ENCODE measurements at places on chromosomes 6 and 20.

DNA sequence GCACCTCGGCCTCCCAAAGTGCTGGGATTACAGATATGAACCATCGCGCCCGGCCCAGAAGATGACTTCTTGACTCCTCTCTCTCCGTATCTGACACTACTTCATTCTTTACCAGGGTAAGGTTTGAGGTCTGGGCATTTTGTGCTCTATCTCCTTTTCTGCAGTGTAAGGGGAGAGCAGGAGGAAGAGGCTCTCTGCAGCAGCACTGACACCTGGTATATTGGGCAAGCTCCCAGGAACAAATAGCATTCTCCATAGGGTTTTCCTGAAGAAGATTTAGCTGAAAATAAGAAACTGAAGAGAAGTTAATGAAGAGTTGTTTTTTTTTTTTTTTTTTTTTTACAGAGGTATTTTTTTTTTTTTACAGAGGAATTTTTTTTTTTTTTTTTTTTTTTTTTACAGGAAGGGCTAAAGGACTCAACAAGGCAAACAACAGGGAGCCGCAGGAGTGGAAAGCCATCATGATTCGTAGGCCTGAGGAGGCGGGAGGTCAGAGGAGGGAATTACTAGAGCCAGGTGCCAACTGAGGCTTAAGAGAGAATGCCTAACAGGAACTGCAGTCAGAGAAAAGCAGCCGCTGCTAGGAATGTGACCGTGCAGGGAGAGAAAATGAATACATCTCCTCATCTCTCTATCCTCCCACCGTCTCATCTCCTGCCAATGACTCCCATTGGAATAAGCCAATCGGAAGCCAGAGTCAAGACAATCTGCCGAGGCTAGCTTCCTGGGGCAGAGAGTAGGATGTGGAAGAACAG lies 34.7 kb upstream of the ADGRF4 start:
- no peak for DNase-seq

DNA sequence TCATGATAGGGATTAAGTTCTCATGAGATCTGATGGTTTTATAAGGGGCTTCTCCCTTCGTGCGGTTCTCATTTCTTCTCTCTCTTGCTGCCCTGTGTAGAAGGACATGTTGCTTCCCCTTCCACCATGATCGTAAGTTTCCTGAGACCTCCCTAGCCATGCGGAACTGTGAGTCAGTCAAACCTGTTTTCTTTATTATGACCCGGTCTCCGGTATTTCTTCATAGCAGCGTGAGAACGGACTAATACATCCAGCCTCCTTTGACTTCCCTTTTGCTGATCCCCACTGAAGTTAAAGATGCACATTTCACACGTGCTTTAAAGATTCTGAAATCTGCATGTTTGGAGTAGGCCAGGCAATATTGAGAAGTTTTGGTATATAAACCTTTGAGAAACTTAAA lies 543.1 kb downstream of the PRKN start:
- DNase-seq, result no peak

DNA sequence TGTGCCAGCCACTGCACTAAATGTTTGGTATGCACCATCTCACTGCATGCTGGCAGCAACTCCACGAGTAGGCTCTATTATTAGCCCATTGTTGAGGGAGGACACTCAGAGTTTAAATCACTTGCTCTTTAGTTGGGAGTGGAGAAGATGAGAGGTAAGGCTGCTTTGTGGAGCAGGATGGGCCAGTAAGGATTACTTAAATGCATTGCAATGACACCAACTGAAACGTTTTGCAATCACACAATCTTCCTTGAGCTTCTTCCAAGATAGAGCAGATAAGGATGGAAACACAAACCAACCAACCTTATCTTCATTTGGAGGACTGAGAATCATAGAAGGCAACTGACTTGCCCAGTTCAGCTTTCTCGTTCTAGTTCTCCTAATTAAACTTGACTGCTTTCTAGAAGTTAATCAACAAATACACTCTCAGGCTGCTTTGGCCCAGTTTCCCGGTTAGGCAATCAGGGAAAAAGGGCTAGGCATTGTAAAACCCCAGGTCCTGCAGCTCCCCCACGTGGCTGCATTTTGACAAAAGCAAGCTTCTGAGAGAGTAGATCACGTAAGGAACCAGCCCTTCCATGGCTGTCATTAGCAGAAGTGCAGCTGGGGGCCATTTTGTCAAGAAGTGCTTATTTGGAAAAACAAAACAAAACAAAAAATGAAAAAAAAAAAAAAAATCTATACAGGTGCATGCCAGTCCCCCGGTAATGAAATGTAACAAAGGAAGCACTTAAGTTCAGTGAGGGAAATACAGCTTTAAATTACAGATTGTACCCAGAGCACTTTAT lies 130.6 kb downstream of the BCAS1 start:
- DNase-seq, result peak; percentile 88

GRCh38 chr6:106155219-106155830 lies 69.2 kb downstream of the PRDM1 start:
- DNase-seq, result no peak

- DNase-seq, result no peak
These were observed 40.0 kb downstream of the CYP39A1 start for GRCh38 chr6:46612645-46613044.

DNA sequence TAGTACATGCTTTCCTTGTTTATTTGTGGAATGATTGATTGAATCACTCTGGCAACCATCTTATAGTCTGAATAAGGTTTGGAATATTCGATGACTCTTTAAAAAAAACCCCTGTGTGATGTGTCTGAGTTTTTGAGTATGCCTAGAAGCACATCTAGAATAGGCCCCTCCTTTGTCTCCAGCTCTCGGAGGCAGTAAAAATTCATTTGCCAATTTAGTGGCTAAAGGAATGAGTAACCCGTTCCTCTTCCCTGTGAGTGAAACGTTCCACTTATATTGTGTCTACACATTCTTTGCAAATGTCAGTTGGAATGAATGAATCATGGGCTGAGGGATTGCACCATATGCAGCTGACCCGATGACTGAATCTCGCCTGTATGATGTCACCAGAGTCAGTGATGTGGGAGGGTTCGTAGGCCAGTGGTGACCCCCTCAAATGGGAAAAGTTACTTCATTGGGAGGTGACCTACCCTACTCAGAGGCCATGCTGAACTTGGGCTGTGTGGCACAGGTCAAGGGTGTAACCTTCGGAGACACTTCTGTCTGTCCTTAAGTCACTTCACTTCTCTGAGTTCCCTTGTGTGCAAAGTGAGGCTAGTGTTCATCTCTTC lies 21.6 kb downstream of the MOCS3 start:
- DNase-seq, result no peak

DNA sequence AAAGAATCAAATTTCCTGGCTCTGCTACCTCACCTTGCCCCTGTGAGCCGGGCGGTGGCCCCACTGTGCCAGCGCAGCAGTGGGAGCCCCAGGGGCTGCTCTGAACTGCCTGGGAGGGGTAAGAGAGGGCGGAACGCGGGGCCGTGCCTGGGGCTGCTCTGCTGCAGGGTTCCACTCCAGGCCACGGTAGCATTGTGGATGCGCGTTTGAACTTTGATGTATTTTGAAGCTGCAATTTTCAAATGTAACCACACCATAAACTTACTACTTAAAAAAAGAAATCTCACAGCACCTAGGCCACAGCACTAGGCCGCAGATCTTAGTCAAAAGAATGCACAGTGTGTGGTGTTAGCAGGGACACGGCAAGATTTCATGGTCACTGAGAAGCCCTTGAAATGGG lies 57.5 kb downstream of the PRDM1 start:
- no peak for DNase-seq

GRCh38 chr20:63957690-63958441 lies 1.6 kb upstream of the UCKL1 start:
- DNase-seq, result peak; percentile 61

GRCh38 chr6:131683479-131683878 lies 17.7 kb downstream of the OR2A4 start:
- DNase-seq, result no peak

- DNase-seq, result no peak
These were observed 11.5 kb downstream of the BPI start for GRCh38 chr20:38315290-38315966.

- DNase-seq, result no peak
These were observed 847.7 kb upstream of the MAP3K7 start for GRCh38 chr6:91434576-91434975.

GRCh38 chr6:125194941-125195340 lies 41.4 kb downstream of the TPD52L1 start:
- no peak for DNase-seq

DNA sequence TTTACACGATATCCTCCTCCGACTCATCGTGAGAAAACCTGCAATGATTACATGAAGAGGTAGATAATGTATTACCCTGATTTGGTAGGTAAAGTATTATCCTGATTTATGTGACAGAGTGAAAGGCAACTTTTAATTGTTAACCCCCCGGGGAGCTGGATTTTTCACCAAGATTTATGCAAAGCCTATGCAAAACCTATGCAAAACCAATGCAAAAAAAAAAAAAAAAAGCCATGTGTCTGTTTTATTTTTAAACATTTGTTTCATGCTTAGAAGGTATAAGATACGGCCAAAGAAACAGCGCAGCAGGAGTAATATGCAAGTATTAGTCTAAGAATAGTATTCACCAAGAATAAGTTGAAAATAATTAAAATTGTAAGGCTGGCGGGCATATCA lies 109.9 kb downstream of the IPCEF1 start:
- DNase-seq, result no peak

- DNase-seq, result no peak
These were observed 12.4 kb downstream of the PKIG start for GRCh38 chr20:44594730-44595129.

DNA sequence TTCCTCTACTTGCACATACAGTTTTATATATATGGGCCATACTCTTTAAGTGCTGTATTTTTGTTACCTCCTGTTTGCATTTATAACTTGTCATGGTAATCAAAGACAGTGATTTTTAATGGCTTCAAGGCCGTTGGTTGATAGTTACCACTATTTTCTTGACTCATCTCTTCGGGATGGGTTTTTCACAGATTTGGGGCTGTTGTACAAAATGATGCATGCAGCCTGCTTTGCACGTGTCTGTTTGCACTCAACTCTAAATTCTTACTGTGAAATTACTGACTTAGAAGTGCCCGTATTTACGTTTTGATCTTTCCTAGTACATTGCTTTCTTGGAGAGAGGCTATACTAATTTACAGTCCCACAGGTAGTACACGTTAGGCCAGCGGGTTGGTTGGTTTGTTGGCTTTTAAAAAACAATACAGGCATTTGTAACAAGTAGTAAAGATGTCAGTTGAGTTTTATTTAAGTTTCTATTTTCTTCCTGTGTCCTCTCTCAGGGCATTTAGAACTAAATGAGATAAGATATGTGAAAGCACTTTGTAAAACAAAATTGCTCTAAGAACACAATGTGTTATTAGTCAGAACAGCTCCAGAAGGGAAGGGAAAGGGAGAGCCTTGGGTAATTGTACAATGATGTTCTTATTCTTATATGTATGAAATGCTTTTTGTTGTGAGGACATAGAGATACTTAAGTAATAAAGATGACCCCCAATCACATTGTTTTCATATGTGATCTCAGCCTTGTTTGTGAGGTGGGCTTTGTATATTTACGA lies 11.7 kb downstream of the JARID2 start:
- DNase-seq, result no peak

DNA sequence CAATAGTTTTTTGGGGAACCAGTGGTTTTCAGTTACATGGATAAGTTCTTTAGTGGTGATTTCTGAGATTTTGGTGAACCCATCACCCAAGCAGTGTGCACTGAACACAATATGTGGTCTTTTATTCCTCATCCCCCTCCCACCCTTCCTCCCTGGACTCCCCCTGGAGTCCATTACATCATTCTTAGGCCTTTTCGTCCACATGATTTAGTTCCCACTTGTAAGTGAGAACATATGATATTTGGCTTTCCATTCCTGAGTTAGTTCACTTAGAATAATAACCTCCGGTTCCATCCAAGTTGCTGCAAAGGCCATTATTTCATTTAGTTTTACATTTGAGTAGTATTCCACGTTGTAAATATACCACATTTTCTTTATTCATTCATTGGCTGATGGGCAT lies 28.3 kb downstream of the RPP40 start:
- DNase-seq, result no peak

DNA sequence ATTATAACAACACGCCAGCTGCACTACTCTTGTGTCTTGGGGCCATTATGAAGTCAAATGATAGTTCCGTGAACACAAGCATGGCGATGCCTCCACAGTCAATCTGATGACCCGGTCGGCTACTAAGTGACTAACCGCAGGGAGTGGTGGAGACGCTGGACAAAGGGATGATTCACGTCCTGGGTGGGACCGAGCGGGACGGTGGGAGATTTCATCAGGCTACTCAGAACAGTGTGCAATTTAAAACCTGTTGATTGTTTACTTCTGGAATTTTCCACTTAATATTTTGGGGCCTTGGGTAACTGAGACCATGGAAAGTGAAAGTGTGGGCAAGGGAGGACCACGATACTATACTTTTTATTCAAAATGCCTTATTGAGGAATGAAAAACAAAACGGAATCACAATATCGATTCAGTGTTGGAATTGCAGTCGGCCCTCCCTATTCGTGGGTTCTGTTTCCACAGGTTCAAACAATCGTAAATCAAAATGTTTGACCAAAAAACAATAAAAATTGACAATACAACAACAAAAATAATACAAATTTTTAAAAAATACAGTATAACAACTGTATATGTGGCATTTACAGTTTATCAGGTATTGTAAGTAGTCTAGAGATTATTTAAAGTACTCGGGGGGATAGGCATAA lies 66.5 kb downstream of the MYLK4 start:
- DNase-seq, result no peak

DNA sequence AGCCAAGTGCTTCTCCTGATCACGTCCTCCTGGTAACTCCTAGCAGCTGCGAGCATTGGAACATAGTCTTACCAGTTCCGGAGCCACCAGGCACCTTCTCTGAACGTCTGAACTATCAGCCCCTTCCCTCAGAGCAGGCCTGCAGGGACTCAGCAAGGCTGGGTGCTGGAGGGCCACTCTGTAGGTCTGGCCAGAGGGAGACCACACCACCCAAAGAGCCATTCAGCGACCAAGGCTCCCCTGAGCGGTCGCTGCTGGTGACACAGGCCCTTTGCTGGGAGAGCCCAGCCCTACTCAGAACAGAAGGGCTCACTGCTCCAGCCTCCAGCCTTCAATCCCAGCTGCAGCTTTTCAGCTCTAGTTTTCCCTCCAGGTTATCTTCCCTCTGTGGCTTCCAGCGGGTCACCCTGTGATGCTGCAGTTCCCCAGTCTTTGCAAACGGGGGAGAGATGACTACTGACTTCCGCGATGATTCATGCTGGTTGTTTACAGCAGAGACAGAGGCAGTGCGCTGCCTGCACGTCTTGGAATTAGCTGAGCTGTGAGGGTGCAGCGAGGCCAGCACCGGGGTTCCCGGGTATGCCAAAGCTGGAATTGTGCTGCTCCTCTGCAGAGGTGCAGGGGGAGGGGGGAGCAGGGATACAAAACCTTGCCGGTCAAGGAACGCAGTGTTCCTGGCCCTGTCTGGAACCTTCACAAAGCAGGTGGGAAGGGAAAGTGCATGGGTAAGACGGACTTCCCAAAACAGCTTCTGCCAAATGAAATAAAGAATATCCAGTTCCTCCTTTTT lies 161.4 kb downstream of the LY86 start:
- DNase-seq, result peak; percentile 57

GRCh38 chr20:37413023-37413334 lies 67.0 kb downstream of the SRC start:
- DNase-seq, result no peak

DNA sequence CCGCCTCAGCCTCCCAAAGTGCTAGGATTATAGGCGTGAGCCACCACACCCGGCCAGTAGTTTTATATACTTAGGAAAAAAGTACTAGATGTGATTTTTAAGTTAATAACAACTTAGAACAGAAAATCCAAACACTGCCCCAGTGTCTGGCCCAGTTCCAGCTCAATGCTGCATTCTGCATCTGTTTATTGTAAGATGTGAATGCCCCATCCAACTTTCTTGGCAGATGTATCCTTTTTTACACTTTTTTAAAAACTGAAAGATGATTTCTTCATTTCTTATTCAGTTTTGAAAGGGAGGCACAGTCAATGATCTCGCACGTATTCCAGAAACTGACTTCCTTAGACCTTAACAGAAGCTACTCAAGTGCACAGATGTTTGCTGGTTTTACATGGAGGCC lies 85.6 kb upstream of the SRSF6 start:
- no peak for DNase-seq
